Smooth muscle cell of trachea (primary cell): ENCODE measurements at places on chromosomes 1 and 21. TPM values are rescaled to one million over a fixed set of nuclear protein-coding genes. Genes with fewer than 3 reads are reported as not detected.

Gene S100A7A
- total RNA-seq = not detected in 2 replicates

Gene POFUT2
- 47.6 and 75.9 TPM in 2 replicates for total RNA-seq

Gene GJB5
- total RNA-seq = 0.15 TPM in 1 of 2 replicates, not detected in the other

Gene NECTIN4
- total RNA-seq = under 0.01 and 0.17 TPM in 2 replicates

Gene C1QTNF12
- 2.5 and 5.1 TPM in 2 replicates for total RNA-seq

Gene TTC3
- 241 and 353 TPM in 2 replicates for total RNA-seq

Gene TTLL10
- not detected in 2 replicates for total RNA-seq

Gene CDA
- 1.2 and 1.3 TPM in 2 replicates for total RNA-seq

Gene TMEM81
- 1.5 and 1.8 TPM in 2 replicates for total RNA-seq

Gene SPRR1A
- not detected in 2 replicates for total RNA-seq

Gene ATP6V1G3
- total RNA-seq = not detected in 2 replicates

Gene TDRD5
- not detected in 2 replicates for total RNA-seq

Gene NAV1
- 42.3 and 52.6 TPM in 2 replicates for total RNA-seq

Gene CNR2
- not detected in 2 replicates for total RNA-seq

Gene NID1
- 48.3 and 54.7 TPM in 2 replicates for total RNA-seq

Gene RPTN
- total RNA-seq = not detected in 2 replicates

Gene MEX3A
- 0.73 and 2.0 TPM in 2 replicates for total RNA-seq

Gene LIPI
- not detected in 2 replicates for total RNA-seq

Gene HRNR
- not detected in 2 replicates for total RNA-seq

Gene TCP10L
- total RNA-seq = 0.17 and 0.44 TPM in 2 replicates

Gene HSD3B1
- not detected in 2 replicates for total RNA-seq

Gene RNU1-4
- total RNA-seq = under 0.01 TPM in 2 replicates

Gene MANEAL
- 0.15 and 1.8 TPM in 2 replicates for total RNA-seq

Gene CYP4A11
- not detected in 2 replicates for total RNA-seq

Gene STIL
- 2.6 and 11.2 TPM in 2 replicates for total RNA-seq

Gene PADI4
- total RNA-seq = not detected in 2 replicates

Gene MMP23B
- 2.5 and 8.3 TPM in 2 replicates for total RNA-seq

Gene TINAGL1
- total RNA-seq = 0.99 and 1.7 TPM in 2 replicates

Gene CYYR1
- under 0.01 and 0.15 TPM in 2 replicates for total RNA-seq

Gene RIT1
- 33.4 and 49.2 TPM in 2 replicates for total RNA-seq
